Neural crest cell (in vitro differentiated cells): ENCODE measurements at places on chromosomes 6 and 20. TPM values are rescaled to one million over a fixed set of nuclear protein-coding genes. Genes with fewer than 3 reads are reported as not detected.
A peak's percentile ranks its signal among the peaks of the same experiment; 100 is the strongest.

DNA sequence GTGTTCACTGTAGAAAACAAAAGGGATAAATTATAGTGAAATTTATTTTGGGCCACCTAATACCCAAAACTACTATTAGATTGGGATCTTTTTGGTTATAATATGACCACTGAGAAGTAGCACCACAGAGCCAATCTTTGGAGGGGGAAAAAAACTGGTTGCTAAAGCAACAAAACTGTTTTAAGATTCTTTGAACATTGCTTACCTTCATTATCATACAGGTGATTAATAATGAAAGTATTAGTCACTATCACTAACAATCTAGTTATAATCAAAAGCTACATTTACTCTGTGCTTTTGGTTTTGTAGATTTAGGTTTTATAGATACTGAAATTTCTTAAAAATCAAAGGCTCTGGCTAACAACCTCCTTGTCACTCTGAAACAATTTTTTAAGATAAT lies 31.7 kb downstream of the STX7 start:
- H3K4me1 ChIP-seq = peaks cover 9% of the 10 kb centered on the region
- no peak overlapping the region for H3K27ac ChIP-seq
- no peaks in the 10 kb centered on the region for H3K36me3 ChIP-seq
- DNase-seq = no peak
- H3K27me3 ChIP-seq = no peaks in the 10 kb centered on the region
- no peak overlapping the region for H3K4me3 ChIP-seq

DNA sequence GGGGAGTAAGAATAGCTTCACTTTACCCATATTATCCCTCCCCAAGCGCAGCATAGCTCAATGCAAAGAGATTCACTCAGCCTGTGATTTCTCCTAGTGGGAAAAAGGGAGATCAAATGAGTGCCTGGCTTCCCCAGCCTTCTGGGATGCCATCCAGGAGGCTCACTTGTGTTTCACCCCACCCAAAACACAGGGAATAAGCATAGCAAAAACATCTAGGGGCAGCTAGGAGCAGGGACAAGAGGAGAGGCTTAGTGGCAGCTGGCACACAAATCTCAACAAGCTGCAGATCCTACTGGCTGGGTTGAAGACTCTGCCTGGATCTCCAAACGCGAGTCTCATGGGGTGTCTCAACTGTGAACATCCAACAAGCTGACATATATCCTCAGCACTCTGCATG lies 715.8 kb downstream of the RNF144B start:
- H3K4me1 ChIP-seq = peaks cover 18% of the 10 kb centered on the region
- H3K4me3 ChIP-seq = no peak overlapping the region
- no peaks in the 10 kb centered on the region for H3K27me3 ChIP-seq
- no peak for DNase-seq
- no peak overlapping the region for H3K27ac ChIP-seq

GRCh38 chr6:101058296-101058695 lies 177.2 kb upstream of the ASCC3 start:
- DNase-seq = no peak
- no peaks in the 10 kb centered on the region for H3K27me3 ChIP-seq
- H3K36me3 ChIP-seq = no peaks in the 10 kb centered on the region
- no peaks in the 10 kb centered on the region for H3K4me1 ChIP-seq
- H3K27ac ChIP-seq = no peak overlapping the region
- no peak overlapping the region for H3K4me3 ChIP-seq

- peaks cover under 1% of the 10 kb centered on the region for H3K36me3 ChIP-seq
- no peak overlapping the region for H3K4me3 ChIP-seq
- no peak for DNase-seq
- peaks cover 16% of the 10 kb centered on the region for H3K4me1 ChIP-seq
Measured at GRCh38 chr20:34983995-34984735, 28.5 kb downstream of the MYH7B start.

- DNase-seq = no peak
- no peak overlapping the region for H3K27ac ChIP-seq
- no peak overlapping the region for H3K4me3 ChIP-seq
- H3K27me3 ChIP-seq = no peaks in the 10 kb centered on the region
- H3K36me3 ChIP-seq = no peaks in the 10 kb centered on the region
Measured at GRCh38 chr6:136323431-136324112, 33.9 kb upstream of the BCLAF1 start.

- peaks cover 37% of the 10 kb centered on the region for H3K36me3 ChIP-seq
- peaks cover 21% of the 10 kb centered on the region for H3K4me1 ChIP-seq
- H3K4me3 ChIP-seq = no peak overlapping the region
- no peaks in the 10 kb centered on the region for H3K27me3 ChIP-seq
Measured at GRCh38 chr6:113115196-113115595, 741.9 kb upstream of the MARCKS start.

- no peak for DNase-seq
- H3K27ac ChIP-seq = no peak overlapping the region
- H3K27me3 ChIP-seq = peaks cover 3% of the 10 kb centered on the region
- peaks cover 10% of the 10 kb centered on the region for H3K4me1 ChIP-seq
- H3K4me3 ChIP-seq = no peak overlapping the region
Measured at GRCh38 chr6:47105469-47106178, 63.5 kb upstream of the ADGRF1 start.

- DNase-seq = no peak
- peak overlapping the region; percentile 64 for H3K4me3 ChIP-seq
- no peak overlapping the region for H3K27ac ChIP-seq
- peaks cover 18% of the 10 kb centered on the region for H3K27me3 ChIP-seq
- H3K36me3 ChIP-seq = no peaks in the 10 kb centered on the region
Measured at GRCh38 chr6:158867381-158868121, 48.4 kb upstream of the EZR start.

DNA sequence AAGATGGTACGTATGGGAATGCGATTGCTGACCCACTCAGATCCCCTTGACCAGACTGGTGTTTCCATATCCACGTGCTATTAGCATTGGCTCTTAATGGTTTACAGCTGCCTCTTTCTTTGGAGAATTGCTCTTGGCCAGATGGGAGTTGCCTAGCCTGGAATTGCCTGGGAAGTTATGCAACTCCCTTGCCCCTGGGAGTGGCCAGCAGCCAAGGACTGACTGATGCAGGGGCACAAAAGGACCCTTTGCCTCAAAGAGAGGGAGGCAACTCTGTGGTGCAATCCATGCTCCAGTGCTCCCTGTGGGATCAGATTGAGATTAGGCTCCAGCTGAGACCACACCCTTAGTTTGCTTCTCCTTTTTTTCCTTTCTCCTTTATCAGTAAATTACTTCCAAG lies 203.5 kb upstream of the JAG1 start:
- no peaks in the 10 kb centered on the region for H3K4me1 ChIP-seq
- H3K4me3 ChIP-seq = no peak overlapping the region
- H3K36me3 ChIP-seq = no peaks in the 10 kb centered on the region
- no peaks in the 10 kb centered on the region for H3K27me3 ChIP-seq

DNA sequence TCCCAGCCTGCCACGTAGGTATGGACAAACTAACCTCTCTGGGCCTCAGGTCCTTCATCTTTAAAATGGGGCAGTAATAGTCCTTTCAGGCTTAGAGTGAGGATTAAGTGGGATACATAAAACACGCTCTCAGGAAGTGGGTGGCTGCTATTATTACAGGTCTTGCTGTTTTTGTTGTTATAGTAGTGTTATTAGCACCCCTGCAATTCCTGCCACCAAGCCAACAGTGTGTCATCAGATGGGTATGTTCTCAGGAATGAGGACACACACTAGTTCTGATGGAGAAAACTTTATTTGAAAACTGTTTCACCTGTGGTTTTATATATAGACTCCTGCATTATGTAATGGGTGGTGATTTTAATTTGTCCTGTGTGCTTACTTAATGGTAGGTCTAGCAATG lies 131.7 kb downstream of the LRRC1 start:
- peaks cover 4% of the 10 kb centered on the region for H3K4me1 ChIP-seq
- H3K27ac ChIP-seq = no peak overlapping the region
- peaks cover 6% of the 10 kb centered on the region for H3K36me3 ChIP-seq

DNA sequence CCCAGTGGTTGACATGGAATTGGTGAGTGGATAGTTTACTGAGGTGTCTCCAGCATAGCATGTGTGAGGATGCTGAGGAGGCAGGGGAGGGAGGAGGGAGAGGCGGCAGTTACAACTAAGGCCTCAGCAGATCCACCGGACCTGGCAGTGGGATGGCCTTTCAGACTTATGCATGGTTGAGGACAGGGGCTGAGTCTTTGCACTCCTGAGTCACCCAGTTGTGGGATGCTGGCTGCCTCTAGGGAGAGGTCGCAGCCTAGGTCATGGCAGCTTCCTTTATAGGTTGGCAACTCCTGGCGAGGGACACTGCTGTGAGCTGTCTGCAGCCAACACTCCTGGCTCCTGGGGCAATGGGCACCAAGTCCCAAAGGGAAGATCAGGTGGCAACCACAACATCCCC lies 380.3 kb downstream of the PREX1 start:
- no peak for DNase-seq
- H3K27me3 ChIP-seq = peaks cover 42% of the 10 kb centered on the region
- peaks cover 4% of the 10 kb centered on the region for H3K4me1 ChIP-seq
- no peak overlapping the region for H3K27ac ChIP-seq

The SMOC2 gene
- 0.14 and 0.23 TPM in 2 replicates for total RNA-seq

The NKX2-2 gene
- not detected in 2 replicates for total RNA-seq
